Stimulated activated CD4-positive, alpha-beta T cell treated with anti-CD3 and anti-CD28 coated beads, Interleukin-4, amount 100 ng/mL, for 48 hours (primary cell): ENCODE measurements at places on chromosomes 16 and 17.

GRCh38 chr17:65572186-65572580 is 10.7 kb upstream of the AXIN2 start:
- DNase-seq: no peak

- DNase-seq: no peak
Measured at GRCh38 chr16:71409011-71409775, 32.7 kb downstream of the TLE7 start.

- no peak for DNase-seq
Measured at GRCh38 chr17:72445055-72445991, 324.5 kb downstream of the SOX9 start.

GRCh38 chr16:79054211-79054984 is 546.1 kb downstream of the MAF start:
- no peak for DNase-seq

- DNase-seq: no peak
Measured at GRCh38 chr17:17351901-17352781, 49.0 kb downstream of the NT5M start.

- DNase-seq: no peak
Measured at GRCh38 chr16:48542966-48543365, 67.0 kb downstream of the N4BP1 start.
